Activated gamma-delta T cell (primary cell): ENCODE measurements at places on chromosomes 7 and 10.

DNA sequence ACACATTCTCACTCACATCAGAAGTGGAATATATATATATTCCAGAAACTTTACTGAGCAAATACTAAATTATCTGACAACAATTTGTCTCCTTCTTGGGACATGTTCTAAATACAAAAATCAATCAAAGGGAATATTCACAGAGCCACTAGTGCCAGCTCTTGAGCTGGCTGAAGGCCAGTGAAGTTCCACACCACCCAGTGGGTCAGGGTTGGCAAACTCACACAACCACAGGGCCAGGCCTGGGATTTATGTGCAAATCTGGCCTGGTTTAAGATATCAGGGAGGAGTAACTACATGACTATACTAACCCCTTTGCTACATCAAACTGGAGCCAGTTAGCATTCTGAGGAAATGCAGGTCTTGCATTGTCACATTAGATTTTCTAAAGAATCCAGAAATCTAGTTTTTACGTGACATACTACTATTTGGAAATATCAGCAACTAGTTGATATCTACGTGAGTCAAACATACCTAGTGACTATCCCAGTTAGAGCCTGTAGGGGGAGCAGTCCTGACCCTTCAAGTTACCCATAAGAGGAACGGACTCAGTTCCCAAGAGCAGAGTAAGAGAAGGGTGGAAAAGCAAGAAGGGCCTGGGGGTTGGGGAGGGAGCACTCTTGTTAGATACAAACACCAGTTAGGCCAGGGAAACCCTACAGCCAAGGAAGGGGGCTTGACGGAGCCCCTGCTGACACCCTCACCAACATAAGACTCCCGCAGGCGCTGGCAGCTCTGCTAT is 600.4 kb downstream of the KCNMA1 start:
- no peak for DNase-seq

DNA sequence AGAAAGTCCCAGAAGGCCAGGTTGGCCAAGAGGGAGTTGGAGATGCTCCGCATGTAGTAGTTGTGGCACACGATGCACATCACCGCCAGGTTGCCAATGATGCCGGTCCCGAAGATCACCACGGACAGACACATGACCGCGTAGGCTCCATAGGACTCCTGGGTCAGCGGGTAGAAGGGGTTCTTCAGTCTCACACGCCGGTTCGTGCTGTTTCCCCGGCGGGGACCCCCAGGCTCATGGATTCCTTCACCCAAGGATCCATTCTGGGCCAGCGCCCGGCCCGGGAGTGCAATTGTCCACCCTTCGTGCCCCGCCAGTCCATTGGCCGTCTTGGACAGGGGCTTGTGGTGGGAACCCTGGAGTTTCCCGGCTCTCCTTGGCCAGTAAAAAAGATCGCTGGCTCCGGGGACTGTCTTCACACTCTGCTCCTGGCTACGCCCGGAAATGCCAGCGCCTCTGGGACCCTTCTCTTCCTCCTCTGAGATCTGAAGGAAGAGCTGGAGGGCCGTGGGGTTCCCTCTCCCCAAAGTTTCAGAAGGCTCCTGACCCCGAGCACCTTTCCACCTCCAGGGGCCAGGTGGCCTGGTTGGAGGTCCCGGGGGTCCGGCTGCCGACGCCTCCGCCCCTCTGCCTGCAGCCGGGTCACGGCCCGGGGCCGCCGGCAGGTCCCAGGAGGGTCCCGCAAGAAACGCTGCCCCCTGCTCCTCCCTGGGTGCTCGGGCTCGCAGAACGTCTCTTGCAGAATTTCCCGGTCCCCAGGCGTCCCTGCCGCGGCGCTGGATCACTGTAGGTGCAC is 1.3 kb downstream of the GPR37 start:
- DNase-seq = no peak

- DNase-seq = no peak
Measured at GRCh38 chr7:50647286-50647980, 82.2 kb upstream of the DDC start.

GRCh38 chr7:54796150-54796549 is 37.1 kb upstream of the SEC61G start:
- no peak for DNase-seq

GRCh38 chr7:154859747-154860620 is 142.9 kb downstream of the PAXIP1 start:
- no peak for DNase-seq

- no peak for DNase-seq
Measured at GRCh38 chr10:74937266-74937856, 111.0 kb downstream of the KAT6B start.

GRCh38 chr10:118003126-118003525 is 43.6 kb downstream of the RAB11FIP2 start:
- no peak for DNase-seq

GRCh38 chr7:75072981-75073283 is 670 bp downstream of the RCC1L start:
- DNase-seq = no peak

DNA sequence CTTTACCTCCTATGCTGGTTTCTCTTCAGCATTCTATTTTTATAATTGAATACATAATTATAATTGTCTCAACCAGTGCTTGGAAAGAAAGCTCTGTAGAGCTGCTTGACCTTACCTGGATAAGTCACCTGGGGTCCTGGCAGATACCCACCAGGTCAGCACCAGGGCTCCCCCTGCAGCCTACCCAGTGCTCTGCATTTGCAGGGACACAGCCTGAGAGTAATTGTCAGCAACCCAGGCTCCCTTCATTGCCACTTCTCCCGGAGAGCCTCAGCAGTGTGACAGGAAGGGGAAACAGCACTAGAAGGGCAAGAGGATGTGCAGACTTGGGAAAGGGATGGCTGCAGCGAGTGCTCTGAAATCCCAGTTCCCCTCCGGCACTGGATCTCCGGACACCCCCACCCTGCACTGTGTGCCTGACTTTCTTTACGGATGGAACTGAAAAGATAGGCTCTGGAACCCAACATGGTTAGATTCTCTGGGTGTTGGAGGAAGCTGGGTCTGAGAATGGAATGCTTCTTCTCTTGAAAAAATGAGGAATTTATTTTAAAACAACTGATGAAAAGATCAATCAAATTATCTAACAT is 11.4 kb upstream of the PAX4 start:
- DNase-seq = no peak

DNA sequence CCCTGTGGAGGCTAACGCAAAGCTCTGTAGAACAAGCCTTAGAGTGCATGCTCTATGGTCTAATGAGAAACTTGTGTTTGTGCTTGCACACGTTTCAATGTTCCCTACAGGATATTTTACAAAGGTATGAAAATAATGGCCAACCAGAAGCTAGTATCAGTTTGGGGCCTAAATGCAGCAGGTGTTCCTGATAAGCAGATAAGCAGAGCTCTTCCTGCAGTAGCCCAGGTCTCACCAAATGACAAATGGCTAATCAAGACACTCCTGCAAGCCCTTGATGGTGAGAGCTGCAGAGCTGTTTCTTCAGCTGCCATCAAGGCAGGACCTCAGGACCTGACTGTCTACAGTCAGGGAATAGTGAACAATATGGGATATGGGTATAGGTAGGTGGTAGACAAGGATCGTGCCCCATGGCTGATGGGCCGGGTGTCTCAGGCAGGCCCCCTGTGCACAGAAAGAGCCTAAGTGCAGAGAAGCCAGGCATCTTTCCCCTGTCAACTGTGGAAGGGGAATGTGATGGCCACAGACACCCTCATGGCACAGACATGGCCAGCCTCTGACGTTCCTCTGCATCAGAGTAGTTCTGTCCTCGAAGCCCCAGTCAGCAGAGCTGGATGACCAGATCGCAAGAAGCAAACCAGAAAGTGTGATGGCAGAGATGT is 23.2 kb upstream of the RASSF4 start:
- DNase-seq = no peak
